ACHN (cell line): ENCODE measurements at places on chromosomes 16 and 17.
A peak's percentile ranks its signal among the peaks of the same experiment; 100 is the strongest.

DNA sequence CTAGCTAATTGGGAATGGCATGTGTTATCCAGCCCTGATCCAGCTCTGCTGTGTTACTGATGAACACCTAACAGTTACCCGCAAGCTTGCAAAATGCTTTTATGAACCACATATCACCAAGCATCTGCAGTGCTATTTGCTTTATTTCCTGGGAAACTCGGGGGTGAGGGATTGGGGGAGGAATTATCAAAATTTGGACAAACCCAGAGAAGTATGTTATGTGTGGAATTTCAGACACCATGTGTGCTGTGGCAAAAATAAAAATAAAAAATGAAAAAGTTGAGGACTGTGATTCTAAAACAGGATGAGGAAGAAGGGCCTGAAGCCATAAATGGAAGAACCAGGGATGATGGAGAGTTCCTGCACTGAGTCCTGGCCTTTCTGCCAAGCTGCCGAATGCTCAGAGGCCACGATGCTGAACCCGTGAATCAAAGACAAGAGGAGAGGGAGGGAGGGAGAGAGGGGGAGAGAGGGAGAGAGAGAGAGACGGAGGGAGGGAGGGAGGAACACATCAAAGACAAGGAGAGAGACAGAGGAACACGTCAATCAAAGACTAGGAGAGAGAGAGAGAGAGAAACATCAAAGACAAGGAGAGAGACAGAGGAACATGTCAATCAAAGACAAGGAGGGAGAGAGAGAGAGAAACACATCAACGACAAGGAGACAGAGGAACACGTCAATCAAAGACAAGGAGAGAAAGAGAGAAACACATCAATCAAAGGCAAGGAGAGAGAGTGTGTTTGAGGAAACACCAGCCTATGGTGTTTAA is 89.8 kb downstream of the MRM3 start:
- DNase-seq: no peak

GRCh38 chr16:67996666-67997065 is 2.6 kb downstream of the DPEP2 start:
- no peak for DNase-seq

GRCh38 chr17:18278867-18279266 is 18.4 kb downstream of the MIEF2 start:
- no peak for DNase-seq

GRCh38 chr16:90031186-90031930 is 12.1 kb upstream of the DBNDD1 start:
- no peak for DNase-seq

DNA sequence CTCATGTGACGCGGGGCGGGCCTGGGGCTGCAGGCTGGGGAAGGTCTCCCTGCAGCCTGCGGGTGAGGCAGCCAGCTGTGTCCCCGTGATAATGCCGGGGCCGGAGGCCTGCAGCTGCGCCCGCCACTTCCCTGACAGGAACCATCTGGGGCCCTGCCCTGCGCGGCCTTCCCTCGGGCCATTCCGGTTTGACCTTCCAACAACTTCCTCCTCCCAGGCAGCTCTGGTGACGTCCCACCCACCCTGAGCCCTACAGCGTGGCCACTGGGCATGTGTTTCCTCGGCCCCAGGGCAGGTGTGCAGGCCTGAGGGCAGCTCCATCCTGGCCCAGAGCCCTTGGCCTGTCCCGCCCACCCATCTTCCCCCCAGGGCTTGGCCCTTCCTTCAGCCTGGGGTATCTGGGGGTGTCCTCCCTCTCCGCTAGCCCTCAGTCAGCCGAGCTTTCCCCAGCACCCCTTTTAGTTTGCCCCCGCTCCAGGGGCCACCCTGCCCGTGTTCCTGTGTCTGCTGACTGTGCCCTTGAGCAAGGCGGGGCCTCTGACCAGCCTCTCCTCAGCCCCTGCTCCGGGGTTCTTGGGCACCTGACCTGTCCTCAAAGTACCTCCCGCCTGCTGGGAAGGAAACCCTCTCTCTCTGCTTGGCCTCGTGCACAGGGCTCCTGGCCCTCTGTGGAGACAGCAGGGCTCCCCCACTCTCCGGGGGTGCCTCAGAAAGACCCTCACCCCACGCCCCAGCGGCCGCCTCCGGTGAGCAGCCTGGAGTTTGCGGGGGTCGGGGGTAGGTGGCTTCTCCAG is at the start of gene CBFA2T3:
CBFA2T3 (minus strand) TSS at position 190 of the 794 bp plus-strand sequence. CDS start 400 bp downstream, outside the sequence.
- no peak for DNase-seq

DNA sequence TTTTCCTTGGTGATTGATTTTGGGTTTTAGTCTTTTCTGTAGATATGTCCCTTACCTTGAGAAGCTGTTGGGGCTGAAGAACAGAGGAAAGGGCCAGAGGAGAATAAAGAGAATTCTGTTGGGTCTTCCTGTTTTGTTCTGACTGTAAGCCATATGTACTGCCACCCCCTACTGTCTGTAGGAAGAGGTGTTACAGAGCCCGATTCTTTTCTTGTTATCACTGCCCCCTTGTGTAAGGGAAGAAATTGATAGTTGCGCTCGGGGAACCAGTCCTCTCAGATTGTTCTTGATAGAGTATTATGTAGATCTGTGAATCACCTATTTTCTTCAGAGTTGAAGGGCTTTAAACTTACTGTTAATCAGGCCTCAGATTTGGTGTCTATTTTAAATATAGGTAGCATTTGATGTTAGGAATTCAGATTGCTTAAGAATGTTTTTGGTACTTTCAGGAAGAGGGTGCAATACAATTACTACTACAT is 2.4 kb downstream of the TANC2 start:
- DNase-seq: peak; percentile 92

- peak; percentile 53 for DNase-seq
These were observed 11.9 kb upstream of the COL1A1 start for GRCh38 chr17:50213026-50214022.

DNA sequence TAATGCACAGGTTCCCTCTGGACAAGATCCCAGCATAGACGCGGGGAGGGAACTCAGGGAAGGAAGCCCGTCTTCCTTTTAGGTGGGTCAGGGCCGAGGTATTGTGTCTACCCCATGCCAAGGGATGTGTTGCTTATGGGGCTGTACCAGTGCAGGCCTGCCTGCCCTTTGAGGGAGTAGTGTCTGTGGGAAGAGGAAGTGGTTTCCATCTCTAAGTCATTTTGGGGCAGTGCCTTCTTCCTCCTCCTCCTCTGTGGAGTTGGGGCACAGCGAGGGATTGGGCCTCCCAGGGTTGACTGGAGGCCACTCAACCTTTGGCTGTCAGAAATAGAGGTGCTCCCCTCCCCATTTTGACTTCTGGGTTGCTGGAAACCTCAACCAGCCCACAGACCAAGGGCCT is 26.5 kb downstream of the GJD3 start:
- no peak for DNase-seq

DNA sequence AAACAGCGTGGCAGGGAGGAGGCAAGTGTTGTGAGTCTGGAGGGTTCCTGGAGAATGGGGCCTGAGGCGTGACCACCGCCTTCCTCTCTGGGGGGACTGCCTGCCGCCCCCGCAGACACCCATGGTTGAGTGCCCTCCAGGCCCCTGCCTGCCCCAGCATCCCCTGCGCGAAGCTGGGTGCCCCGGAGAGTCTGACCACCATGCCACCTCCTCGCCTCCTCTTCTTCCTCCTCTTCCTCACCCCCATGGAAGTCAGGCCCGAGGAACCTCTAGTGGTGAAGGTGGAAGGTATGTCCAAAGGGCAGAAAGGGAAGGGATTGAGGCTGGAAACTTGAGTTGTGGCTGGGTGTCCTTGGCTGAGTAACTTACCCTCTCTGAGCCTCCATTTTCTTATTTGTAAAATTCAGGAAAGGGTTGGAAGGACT is at the start of gene CD19:
CD19 (plus strand) TSS at position 171 of the 425 bp plus-strand sequence; CDS start at position 201, 30 bp downstream.
- no peak for DNase-seq

DNA sequence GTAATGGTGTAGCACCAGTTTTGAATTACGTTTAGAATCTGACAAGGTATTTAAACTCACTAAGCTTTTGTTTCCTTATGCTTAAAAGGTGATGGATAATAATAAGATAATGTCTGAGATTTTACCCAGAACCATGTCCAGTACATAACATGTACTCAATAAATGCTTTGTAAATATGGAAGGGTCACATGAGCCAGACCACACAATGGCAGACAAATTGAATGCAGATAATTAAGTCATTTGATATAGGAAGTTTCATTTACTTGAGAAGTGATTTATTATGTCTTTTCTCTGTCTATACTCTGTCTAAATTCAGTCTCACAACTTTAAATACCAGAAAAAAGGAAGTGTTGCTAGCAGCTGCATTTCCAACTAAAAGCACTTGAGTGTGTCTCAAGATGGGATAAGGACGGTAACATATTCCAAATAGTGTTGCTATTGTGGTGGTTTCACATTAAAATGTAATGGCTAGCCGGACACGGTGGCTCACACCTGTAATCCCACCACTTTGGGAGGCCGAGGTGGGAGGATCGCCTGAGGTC is 52.5 kb upstream of the DHX40 start:
- DNase-seq: no peak

GRCh38 chr17:4178651-4179050 is 35.7 kb downstream of the CYB5D2 start:
- no peak for DNase-seq
